ENCODE measurements at places on chromosomes 5 and 9. TPM values are rescaled to one million over a fixed set of nuclear protein-coding genes. Genes with fewer than 3 reads are reported as not detected.

DNA sequence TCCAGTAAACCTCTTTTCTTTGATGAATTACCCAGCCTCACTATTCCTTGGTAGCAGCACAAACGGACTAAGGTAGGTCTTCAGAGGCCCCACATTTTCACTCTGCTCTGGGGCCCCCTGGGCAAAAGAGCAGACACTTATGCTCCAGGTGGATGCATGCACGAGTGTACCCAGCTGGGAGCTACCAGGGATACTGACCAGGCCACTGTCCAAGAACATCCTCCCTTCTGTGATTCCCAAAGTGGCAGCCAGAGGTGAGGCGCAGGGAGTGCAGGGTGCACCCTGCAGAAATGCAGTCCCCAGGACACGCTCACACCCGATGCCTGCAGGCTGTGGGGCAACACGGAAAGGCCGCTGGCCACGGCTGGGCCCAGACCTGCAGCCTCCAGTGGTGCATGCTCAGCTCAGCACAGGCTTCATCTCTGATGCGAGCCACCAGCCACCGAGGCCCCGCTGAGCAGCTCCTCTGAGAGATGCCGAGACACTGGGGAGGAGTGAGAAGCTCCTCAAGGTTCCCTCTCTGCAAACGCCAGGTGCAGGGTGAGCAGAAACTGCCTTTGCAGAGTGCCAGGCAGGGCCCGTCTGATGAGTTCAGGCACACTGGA lies 48.1 kb upstream of the OLFM1 start:
- no peaks in the 10 kb centered on the region for H3K36me3 ChIP-seq
- H3K27me3 ChIP-seq, result no peaks in the 10 kb centered on the region
- no peaks in the 10 kb centered on the region for H3K4me1 ChIP-seq
- DNase-seq, result no peak
- no peak overlapping the region for H3K27ac ChIP-seq

DNA sequence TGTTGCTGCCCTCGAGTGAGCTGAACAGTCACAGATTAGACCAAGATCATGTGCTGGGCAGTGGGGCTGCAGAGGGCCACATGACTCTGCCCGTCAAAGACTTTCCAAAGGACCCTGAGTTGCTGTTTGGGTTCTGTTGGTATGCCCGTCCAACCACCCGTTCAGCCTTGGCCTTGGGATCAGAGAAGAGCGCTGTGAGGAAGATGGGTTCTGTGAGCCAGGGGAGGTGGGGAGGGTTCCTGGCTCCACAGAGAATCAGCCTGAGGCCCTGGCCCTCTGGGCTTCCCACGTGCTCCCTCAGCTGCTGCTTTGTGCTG lies 72.6 kb downstream of the RGS3 start:
- H3K36me3 ChIP-seq, result no peaks in the 10 kb centered on the region
- no peak overlapping the region for H3K4me3 ChIP-seq
- no peaks in the 10 kb centered on the region for H3K4me1 ChIP-seq
- H3K27me3 ChIP-seq, result no peaks in the 10 kb centered on the region
- no peak overlapping the region for H3K27ac ChIP-seq

DNA sequence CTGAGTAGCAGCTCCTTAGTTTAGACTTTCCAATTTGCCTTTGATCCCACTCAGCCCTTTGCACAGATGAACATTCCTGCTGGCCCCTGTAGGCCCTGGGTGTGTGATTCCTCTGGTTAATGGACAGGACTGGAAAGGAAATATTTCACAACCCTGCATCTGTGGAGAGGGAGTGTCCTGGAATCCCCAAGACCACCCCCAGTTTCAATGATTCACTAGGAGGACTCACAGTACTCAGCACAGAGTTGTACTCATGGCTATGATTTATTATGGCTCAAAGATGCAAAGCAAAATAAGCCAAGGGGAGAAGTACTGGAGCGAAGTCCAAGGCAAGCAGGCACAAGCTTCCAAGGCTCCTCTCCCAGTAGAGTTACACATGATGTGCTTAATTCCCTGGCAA lies 42.4 kb upstream of the TJP2 start:
- H3K27me3 ChIP-seq, result no peaks in the 10 kb centered on the region
- no peak overlapping the region for H3K4me3 ChIP-seq
- peaks cover 35% of the 10 kb centered on the region for H3K4me1 ChIP-seq
- H3K27ac ChIP-seq, result peak overlapping the region; percentile 68

DNA sequence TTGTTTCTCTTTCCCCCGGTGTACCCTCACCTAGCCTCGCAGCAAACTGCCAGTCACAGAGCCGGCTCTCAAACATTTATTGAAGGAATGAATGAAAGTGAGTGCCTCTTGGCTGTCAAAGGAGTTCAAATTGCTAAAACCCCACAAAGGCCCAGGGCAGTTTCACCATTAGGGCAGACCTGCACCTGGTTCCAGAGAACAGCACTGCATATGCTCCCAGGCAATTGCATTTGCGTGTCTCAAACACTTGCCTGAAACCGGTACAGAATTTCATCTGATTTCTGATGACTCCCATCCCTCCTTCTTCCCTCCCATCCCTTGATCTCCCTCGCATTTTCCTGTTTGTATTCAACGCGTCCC lies 165.6 kb upstream of the ZNF462 start:
- no peaks in the 10 kb centered on the region for H3K27me3 ChIP-seq
- H3K4me3 ChIP-seq, result no peak overlapping the region
- H3K36me3 ChIP-seq, result no peaks in the 10 kb centered on the region
- peaks cover 8% of the 10 kb centered on the region for H3K4me1 ChIP-seq

LTC4S gene
- total RNA-seq, result 10.6 TPM

GRCh38 chr5:41858890-41859289 lies 11.3 kb downstream of the OXCT1 start:
- no peaks in the 10 kb centered on the region for H3K4me1 ChIP-seq
- no peaks in the 10 kb centered on the region for H3K36me3 ChIP-seq
- H3K27me3 ChIP-seq, result no peaks in the 10 kb centered on the region
- DNase-seq, result no peak
- no peak overlapping the region for H3K4me3 ChIP-seq

All from body of pancreas (tissue), 4 donors.